ENCODE measurements at places on chromosomes 13 and 19.

GRCh38 chr19:46374536-46375475 lies 27.9 kb downstream of the PPP5C start:
- no peak for DNase-seq

- no peak for DNase-seq
Measured at GRCh38 chr13:39982745-39983144, 327.3 kb downstream of the COG6 start.

- DNase-seq = no peak
Measured at GRCh38 chr19:18168673-18169381, 4.8 kb upstream of the IFI30 start.

DNA sequence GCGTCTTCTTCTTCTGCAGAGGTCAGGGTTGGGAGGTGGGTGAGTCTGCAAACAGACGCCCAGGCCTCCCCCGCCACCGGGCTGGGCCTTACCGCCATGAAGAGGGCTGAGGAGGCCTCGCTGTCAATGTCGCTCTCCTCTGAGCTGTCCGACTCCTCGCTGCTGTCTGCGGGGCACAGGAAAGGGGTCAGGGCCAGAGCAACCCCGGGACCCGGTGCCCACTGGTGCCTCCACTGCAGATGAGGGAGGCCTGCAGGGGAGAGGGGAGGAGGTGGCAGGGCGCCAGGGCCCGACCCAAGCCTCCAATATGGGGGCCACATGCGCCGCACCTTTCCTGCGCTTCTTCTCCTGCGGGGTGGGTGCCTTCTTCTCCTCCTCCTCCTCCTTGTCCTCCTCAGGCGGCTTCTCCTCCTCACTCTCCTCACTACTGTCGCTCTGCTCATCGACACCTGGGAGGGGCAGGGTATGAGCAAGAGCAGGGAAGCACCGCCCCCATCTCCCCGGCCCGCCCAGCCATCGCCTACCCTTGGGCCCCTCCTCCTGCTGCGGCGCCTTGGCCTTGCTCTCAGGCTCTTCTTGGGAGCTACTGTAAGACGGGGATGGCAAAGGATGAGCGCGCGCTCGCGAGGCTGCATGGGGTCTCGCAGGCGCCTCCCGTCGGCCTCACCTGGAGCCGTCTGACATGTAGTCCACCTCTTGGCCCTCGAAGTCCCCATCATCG lies 5.5 kb upstream of the PSPN start:
- DNase-seq = no peak

- DNase-seq = no peak
Measured at GRCh38 chr13:44046428-44046827, 166.7 kb downstream of the LACC1 start.
